ENCODE measurements at places on chromosomes 5 and 9.

GRCh38 chr5:124661317-124662141 lies 84.9 kb downstream of the ZNF608 start:
- no peak overlapping the region for H3K4me3 ChIP-seq
- no peaks in the 10 kb centered on the region for H3K27me3 ChIP-seq
- H3K4me1 ChIP-seq = peaks cover 55% of the 10 kb centered on the region
- DNase-seq = peak; percentile 36
- H3K27ac ChIP-seq = peak overlapping the region; percentile 68

GRCh38 chr9:135079018-135079417 lies 8.4 kb upstream of the OLFM1 start:
- H3K4me3 ChIP-seq = no peak overlapping the region
- no peak overlapping the region for H3K27ac ChIP-seq
- DNase-seq = peak; percentile 1
- H3K36me3 ChIP-seq = no peaks in the 10 kb centered on the region
- no peaks in the 10 kb centered on the region for H3K27me3 ChIP-seq
- H3K4me1 ChIP-seq = peaks cover 6% of the 10 kb centered on the region

GRCh38 chr9:83041771-83042170 lies 21.2 kb downstream of the RASEF start:
- H3K4me1 ChIP-seq = no peaks in the 10 kb centered on the region
- DNase-seq = no peak
- no peaks in the 10 kb centered on the region for H3K36me3 ChIP-seq
- no peak overlapping the region for H3K27ac ChIP-seq
- no peak overlapping the region for H3K4me3 ChIP-seq
- no peaks in the 10 kb centered on the region for H3K27me3 ChIP-seq

DNA sequence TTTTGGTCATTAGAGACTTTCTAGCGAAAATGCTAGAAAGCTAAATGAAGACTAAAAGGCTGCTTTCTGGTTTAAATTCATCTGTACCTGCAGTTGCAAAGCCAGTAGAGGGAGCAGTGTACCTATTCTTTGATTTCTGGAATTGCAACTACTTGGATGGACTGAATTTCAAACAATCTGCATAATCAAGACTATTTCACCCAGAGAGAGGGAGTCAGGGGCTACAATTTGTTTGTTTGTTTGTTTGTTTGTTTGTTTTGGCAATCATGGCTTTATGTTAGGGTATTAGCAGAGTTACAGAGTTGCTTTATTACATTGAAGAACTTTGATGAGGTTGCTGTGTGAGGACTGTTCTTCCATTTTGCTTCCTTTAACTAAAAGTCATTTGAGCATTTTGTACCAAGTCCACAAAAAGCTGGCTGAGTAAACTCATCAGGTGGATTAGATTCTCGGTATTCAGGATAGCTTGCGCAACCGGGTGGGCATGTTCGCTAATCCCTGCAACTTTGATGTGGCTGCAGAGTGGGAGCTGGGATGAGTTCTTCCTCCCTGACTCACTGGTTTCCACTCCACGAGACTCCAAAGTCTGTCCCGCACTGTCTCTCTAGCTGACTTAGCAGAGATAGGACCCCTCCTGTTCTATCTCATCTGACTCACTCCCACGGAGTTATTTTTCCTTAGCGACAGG lies 80.0 kb upstream of the TUT7 start:
- no peak overlapping the region for H3K4me3 ChIP-seq
- no peaks in the 10 kb centered on the region for H3K27me3 ChIP-seq
- H3K4me1 ChIP-seq = no peaks in the 10 kb centered on the region
- H3K36me3 ChIP-seq = no peaks in the 10 kb centered on the region

GRCh38 chr5:135423846-135424168 lies 23.3 kb downstream of the DCANP1 start:
- no peak overlapping the region for H3K4me3 ChIP-seq
- peaks cover 7% of the 10 kb centered on the region for H3K27me3 ChIP-seq
- no peaks in the 10 kb centered on the region for H3K4me1 ChIP-seq
- H3K27ac ChIP-seq = no peak overlapping the region
- no peaks in the 10 kb centered on the region for H3K36me3 ChIP-seq

DNA sequence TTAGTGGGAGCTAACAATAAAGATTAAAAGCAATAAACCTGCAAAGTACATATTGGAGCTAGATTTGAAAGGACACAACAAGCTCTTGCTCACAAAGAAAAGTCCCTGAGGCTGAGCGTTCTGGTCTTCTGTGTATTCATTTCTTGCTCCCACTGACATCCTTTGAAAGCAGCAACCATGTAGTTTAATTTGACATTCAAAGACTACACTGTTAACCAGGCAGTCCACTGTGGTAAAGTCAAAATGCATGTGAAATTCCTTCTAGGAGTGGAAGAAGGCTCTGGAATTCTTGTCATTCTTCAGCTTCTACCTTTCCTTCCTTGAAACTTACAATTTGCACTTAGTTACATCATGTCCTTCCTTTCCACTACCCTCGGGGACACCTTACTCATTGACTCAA lies 480.7 kb downstream of the CSNK1G3 start:
- H3K27ac ChIP-seq = no peak overlapping the region
- H3K27me3 ChIP-seq = no peaks in the 10 kb centered on the region
- no peak for DNase-seq
- H3K4me1 ChIP-seq = no peaks in the 10 kb centered on the region
- no peaks in the 10 kb centered on the region for H3K36me3 ChIP-seq
- no peak overlapping the region for H3K4me3 ChIP-seq

GRCh38 chr9:966870-967269 lies 9.6 kb upstream of the DMRT3 start:
- H3K4me1 ChIP-seq = no peaks in the 10 kb centered on the region
- no peak overlapping the region for H3K4me3 ChIP-seq

DNA sequence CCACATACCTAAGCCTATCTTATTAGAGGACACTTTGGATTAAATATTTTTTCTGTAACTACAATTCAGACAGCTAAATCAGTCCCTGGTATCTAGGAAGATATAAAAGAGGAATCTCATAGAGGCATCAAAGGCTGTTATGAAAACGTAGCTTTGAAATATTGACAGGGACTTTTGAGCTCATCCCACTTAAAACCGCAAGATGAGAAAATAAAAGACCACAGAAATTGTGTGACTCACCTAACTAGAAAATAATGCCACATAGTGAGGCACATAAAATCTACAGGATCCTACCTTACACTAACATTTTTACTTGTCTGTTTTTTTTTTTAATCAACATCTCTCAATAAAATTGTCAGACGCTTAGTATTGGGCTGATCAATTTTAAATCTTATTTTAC lies 686.5 kb upstream of the COX7C start:
- DNase-seq = no peak
- H3K4me1 ChIP-seq = no peaks in the 10 kb centered on the region
- no peaks in the 10 kb centered on the region for H3K27me3 ChIP-seq
- H3K27ac ChIP-seq = no peak overlapping the region

GRCh38 chr5:55222092-55222984 lies 4.8 kb downstream of the MCIDAS start:
- H3K4me3 ChIP-seq = no peak overlapping the region
- no peaks in the 10 kb centered on the region for H3K27me3 ChIP-seq
- DNase-seq = no peak
- H3K36me3 ChIP-seq = no peaks in the 10 kb centered on the region
- peaks cover 16% of the 10 kb centered on the region for H3K4me1 ChIP-seq

- peaks cover 19% of the 10 kb centered on the region for H3K36me3 ChIP-seq
- peaks cover 2% of the 10 kb centered on the region for H3K4me1 ChIP-seq
- H3K27ac ChIP-seq = no peak overlapping the region
- no peak for DNase-seq
Observed at GRCh38 chr9:122991370-122991830, 42.1 kb upstream of the GPR21 start.

GRCh38 chr5:135641319-135641718 lies 62.5 kb upstream of the CXCL14 start:
- DNase-seq = no peak
- H3K27me3 ChIP-seq = no peaks in the 10 kb centered on the region
- H3K4me1 ChIP-seq = no peaks in the 10 kb centered on the region
- no peak overlapping the region for H3K4me3 ChIP-seq
- H3K36me3 ChIP-seq = no peaks in the 10 kb centered on the region
